ENCODE measurements at places on chromosomes 4 and X.

DNA sequence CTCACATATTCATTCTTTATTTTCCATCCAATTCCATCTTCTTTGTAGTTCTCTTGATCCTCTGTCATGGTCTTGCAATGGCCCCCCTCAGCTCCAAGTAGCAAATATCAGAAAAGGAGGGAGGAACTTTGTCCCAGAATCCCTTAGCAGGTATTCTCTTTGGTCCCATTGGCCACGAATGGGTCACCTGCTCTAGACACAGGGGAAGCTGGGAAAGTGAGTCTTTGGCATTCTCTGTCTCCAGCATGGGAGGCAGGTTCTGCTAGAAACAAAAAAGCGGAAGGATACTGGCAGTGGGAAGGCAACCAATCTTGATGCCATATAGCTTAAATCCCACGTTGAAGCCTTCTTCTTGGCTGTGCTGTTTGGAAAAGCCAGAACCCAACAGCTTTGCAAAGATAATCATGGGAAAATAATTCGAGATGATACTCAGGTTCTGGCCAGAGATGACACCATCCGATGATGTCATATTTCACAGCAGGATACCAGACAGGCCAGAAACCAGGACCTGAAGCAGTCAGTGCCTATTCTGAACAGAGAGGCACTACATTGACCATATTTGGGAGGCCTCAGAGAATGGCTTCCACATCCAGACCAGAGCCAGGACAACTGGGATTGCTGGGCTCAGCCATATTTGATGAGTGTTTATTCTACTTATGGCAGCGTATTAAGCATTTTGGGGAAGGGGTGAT lies 110.4 kb upstream of the ATXN3L start:
- no peak overlapping the region for H3K27ac ChIP-seq
- no peaks in the 10 kb centered on the region for H3K27me3 ChIP-seq
- H3K4me3 ChIP-seq = no peak overlapping the region
- H3K4me1 ChIP-seq = no peaks in the 10 kb centered on the region

GRCh38 chr4:81974523-81974922 lies 399.3 kb downstream of the HNRNPD start:
- peaks cover 4% of the 10 kb centered on the region for H3K4me1 ChIP-seq
- no peaks in the 10 kb centered on the region for H3K27me3 ChIP-seq
- DNase-seq = no peak
- no peak overlapping the region for H3K27ac ChIP-seq
- H3K4me3 ChIP-seq = no peak overlapping the region
- no peaks in the 10 kb centered on the region for H3K36me3 ChIP-seq

GRCh38 chr4:40547789-40548132 lies 81.9 kb downstream of the RBM47 start:
- no peak overlapping the region for H3K27ac ChIP-seq
- DNase-seq = no peak
- H3K27me3 ChIP-seq = no peaks in the 10 kb centered on the region
- H3K4me3 ChIP-seq = no peak overlapping the region

DNA sequence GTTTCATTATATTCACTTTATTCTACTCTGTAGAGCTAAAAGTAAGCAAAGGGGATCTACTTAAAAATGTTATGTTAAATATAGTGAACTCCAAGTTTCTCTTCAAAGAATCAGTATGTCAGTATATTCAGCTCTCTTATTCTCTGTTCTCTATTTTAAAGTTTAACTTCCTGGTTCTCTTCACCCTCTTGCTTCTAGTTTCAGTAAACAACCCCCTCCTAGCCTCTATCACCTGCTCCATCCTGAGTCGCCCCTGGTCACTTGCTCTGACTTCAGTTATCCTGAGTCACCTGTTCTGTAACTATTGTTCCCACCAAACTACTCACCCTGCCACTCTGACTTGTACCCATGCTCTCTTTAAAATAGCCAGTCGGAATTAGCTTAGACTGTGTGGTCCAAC lies 180.9 kb upstream of the AADAT start:
- H3K27me3 ChIP-seq = no peaks in the 10 kb centered on the region
- H3K4me3 ChIP-seq = no peak overlapping the region
- no peak for DNase-seq
- no peaks in the 10 kb centered on the region for H3K36me3 ChIP-seq
- no peaks in the 10 kb centered on the region for H3K4me1 ChIP-seq

GRCh38 chr4:126899331-126899801 lies 733.4 kb upstream of the INTU start:
- no peaks in the 10 kb centered on the region for H3K36me3 ChIP-seq
- H3K4me1 ChIP-seq = no peaks in the 10 kb centered on the region
- no peaks in the 10 kb centered on the region for H3K27me3 ChIP-seq
- no peak overlapping the region for H3K4me3 ChIP-seq

- H3K27ac ChIP-seq = no peak overlapping the region
- no peak overlapping the region for H3K4me3 ChIP-seq
- no peaks in the 10 kb centered on the region for H3K4me1 ChIP-seq
- no peak for DNase-seq
- 0 out of 2 replicates have a peak, but pooled peaks cover 1% of the 10 kb centered on the region for H3K27me3 ChIP-seq
These were observed 15.9 kb upstream of the TMEM185A start for GRCh38 chrX:149647505-149647904.

- no peak overlapping the region for H3K4me3 ChIP-seq
- H3K36me3 ChIP-seq = no peaks in the 10 kb centered on the region
- DNase-seq = no peak
- no peaks in the 10 kb centered on the region for H3K27me3 ChIP-seq
- no peak overlapping the region for H3K27ac ChIP-seq
These were observed 158.6 kb upstream of the FAT1 start for GRCh38 chr4:186882293-186882692.

DNA sequence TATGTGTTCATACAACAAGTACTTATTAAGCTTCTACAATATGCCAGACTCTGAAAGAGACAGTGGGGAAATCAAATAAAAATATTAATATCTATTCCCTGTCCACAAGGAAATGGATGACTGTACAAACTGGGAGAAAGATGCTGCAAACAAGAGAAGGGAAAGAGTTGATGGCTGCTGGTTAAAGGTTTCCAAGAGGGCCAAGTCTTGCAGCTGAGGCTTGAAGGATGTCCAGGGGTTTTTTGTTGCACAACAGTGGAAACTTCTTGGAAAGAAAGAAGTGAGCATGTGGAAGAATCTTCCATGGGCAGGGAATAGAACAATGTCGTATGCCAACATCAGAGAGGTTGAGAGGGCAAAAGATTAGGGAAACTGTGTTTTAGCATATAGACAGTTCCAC lies 95.8 kb downstream of the MID1 start:
- no peak for DNase-seq
- no peaks in the 10 kb centered on the region for H3K36me3 ChIP-seq
- no peak overlapping the region for H3K4me3 ChIP-seq
- H3K27ac ChIP-seq = no peak overlapping the region
- no peaks in the 10 kb centered on the region for H3K27me3 ChIP-seq
- H3K4me1 ChIP-seq = 0 out of 2 replicates have a peak, but pooled peaks cover 6% of the 10 kb centered on the region

DNA sequence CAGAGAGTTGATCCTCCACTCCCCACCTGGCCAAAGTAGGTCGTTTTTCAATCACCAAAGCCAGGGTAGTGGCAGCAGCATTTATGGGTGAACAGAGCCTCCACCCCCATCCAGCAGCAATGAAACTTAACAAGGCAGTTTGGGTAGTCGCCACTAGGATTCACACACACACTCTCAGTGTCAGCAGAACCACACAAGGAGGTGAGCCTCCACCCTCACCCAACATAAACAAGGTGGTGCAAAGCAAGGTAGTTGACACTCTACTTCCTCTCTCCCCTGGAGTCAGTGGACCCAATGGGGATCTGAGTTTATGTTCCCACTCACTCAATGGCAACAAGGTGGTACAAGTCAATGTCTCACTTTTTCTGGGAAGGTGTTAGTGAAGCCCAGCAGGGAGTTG lies 50.4 kb upstream of the CCDC149 start:
- no peaks in the 10 kb centered on the region for H3K36me3 ChIP-seq
- no peaks in the 10 kb centered on the region for H3K4me1 ChIP-seq
- no peak overlapping the region for H3K27ac ChIP-seq
- no peak for DNase-seq
- H3K27me3 ChIP-seq = no peaks in the 10 kb centered on the region

- no peaks in the 10 kb centered on the region for H3K27me3 ChIP-seq
- no peak overlapping the region for H3K4me3 ChIP-seq
- H3K36me3 ChIP-seq = no peaks in the 10 kb centered on the region
- DNase-seq = no peak
- H3K27ac ChIP-seq = no peak overlapping the region
These were observed 162.9 kb downstream of the NSUN7 start for GRCh38 chr4:40912460-40913184.

- H3K27ac ChIP-seq = no peak overlapping the region
- no peaks in the 10 kb centered on the region for H3K36me3 ChIP-seq
- H3K27me3 ChIP-seq = no peaks in the 10 kb centered on the region
- no peak for DNase-seq
These were observed 88.5 kb downstream of the KIT start for GRCh38 chr4:54746218-54746617.

DNA sequence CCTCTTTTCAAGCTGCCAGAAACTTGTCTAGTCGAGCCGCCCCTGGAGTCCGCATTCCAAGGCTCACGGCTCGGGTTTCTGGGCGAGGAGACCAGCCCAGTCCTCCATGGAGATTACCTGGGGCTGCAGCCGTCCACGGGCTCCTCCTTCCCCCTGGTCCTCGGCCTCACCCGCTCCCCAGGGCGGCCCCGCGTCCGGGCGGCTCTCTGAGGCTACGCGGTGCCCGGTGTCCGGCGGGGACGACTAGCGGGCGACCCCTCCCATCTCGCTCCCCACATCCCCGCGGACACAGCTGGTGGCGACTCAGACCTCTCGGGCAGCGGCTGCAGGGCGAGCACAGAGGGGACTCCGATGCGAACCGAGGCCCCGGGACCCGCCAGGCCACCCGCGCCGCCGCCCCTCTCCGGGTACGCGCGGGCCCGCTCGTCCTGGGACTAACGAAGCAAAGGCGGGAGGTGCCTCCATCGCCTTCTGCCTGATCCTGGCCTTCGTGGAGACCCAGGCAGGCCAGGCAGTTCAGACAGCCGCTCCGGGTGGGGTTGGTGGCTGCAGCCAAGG lies 159.4 kb downstream of the TRAM1L1 start:
- no peaks in the 10 kb centered on the region for H3K27me3 ChIP-seq
- DNase-seq = no peak
- H3K27ac ChIP-seq = no peak overlapping the region
- no peaks in the 10 kb centered on the region for H3K36me3 ChIP-seq
- H3K4me3 ChIP-seq = no peak overlapping the region

GRCh38 chr4:161364681-161365080 lies 799.1 kb downstream of the FSTL5 start:
- H3K27me3 ChIP-seq = no peaks in the 10 kb centered on the region
- no peaks in the 10 kb centered on the region for H3K4me1 ChIP-seq
- H3K27ac ChIP-seq = no peak overlapping the region
- DNase-seq = no peak
- H3K36me3 ChIP-seq = no peaks in the 10 kb centered on the region
- H3K4me3 ChIP-seq = no peak overlapping the region

DNA sequence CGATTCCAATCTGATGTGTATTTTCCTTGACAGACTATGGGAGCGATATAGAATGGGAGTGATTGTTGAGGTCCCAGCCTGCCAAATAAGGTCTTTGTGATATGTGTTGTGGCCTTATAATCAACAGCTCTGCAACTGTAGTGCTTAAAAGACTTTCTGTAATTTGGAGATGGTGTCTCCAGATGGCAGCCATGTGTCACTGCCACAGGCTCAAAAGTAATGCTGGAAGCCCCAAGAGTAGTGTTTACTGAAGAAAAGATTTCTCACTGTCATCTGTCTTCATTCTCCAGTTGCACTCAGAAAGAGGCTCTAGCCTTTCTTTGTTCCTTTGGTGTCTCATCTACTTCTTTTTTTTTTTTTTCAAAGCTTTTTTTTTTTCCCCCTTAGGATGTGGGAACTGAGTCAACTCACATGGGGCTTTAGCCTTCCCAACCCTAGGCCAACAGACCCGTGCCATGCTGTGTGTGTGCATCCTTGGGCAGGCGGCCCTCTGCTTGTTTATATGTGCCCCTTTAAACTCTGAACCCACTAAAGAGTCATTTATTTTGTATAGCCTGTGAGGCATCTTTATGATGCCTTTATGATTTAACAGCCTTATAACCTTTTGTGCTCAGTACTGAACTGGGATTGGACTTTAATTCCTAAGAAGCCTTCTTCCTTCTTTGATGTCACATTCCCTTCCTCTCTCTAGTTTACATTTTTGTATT lies 15.6 kb downstream of the SRPX2 start:
- DNase-seq = no peak
- no peaks in the 10 kb centered on the region for H3K4me1 ChIP-seq
- no peak overlapping the region for H3K4me3 ChIP-seq
- H3K27me3 ChIP-seq = no peaks in the 10 kb centered on the region
